Hippocampal formation (tissue), 2 donors: ENCODE measurements at places on chromosomes 2 and 18.

DNA sequence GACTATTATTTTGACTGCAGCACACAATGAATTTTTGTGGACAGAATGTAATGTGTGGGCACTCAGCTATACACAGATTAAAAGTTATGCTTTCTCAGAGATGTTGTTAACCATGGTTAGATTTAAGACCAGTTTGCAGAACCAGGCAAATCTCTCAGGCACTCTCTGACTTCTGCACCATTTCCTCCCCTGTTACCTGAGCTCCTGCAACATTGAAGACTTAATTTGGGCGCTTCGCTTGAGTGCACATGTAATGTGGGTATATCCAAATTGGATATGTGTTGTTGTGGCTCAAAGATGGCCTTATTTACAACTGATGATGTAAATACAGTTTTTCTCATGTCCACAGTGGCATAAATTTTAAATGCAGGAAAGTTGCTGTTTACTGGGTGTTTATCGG, 469.4 kb downstream of the PTPRM start:
- DNase-seq: no peak

DNA sequence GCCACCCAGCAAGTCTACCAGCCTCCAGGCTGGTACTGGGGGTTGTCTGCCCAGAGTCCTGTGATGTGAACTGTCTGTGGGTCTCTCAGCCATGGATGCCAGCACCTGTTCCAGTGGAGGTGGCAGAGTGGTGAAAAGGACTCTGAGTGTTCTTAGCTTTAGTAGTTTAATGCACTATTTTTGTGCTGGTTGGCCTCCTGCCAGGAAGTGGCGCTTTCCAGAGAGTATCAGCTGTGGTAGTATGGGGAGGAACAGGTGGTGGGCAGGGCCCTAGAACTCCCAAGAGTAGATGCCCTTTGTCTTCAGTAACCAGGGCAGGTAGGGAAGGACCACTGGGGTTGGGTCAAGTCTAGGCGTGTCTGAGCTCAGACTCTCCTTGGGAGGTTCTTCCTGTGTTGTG, 356.7 kb downstream of the STK39 start:
- no peak for DNase-seq

DNA sequence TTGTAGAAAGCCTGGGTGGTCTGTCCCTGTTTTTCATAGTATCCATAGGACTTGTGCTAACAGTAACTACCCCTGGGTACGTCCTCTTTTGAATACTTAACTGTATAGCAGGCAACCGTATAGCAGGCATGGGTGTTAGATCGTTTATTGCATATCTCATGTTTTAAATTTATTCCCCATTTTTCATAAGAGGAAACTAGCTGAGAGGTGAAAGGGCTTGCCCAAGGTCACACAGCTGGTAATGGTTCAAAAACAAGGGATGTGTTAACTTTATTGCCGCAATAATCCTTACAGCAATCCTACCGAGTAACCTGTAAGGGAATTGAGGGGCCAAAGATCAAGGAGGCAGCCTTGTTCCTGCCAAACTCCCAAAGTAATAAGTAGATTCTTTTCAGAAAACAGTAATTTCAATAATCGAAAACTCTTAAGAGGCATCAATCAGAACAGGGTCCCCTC, 990 bp upstream of the MGAT4A start:
- no peak for DNase-seq

- peak; percentile 19 for DNase-seq
Observed at GRCh38 chr2:158184001-158184400, 82.3 kb downstream of the UPP2 start.

DNA sequence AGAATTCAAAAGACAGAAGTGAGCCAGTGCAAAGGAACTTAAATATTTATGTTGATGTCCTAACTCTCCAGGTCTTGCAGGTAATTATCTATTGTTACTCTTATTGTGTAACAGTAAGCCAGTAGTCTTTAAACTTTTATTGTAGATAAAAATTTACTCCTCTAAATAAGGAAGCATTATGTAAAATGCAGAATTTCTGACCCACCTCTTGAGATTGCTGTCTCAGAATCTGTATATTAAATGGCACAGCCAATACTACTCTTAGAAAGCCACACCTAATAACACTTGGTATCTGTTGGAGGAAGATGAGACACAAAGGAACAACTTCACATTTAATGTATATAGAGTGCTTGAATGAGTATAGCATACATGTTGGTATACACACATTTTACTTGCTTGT, 613.5 kb upstream of the ZNF804A start:
- no peak for DNase-seq

- DNase-seq: peak; percentile 32
Observed at GRCh38 chr18:32468147-32468845, 2.4 kb downstream of the GAREM1 start.

GRCh38 chr2:226664140-226664539, 135.5 kb downstream of the IRS1 start:
- no peak for DNase-seq

GRCh38 chr18:74064510-74064909, 83.1 kb downstream of the FBXO15 start:
- DNase-seq: no peak

GRCh38 chr18:9404565-9405060, 70.0 kb downstream of the TWSG1 start:
- no peak for DNase-seq
